Activated CD4-positive, alpha-beta T cell treated with anti-CD3 and anti-CD28 coated beads, Interleukin-2, Interleukin-6, amounts not matched to agents 100 ng/mL and 50 ng/mL, durations not matched to agents 16 hours and 8 hours (primary cell): ENCODE measurements at places on chromosomes 2 and 18.

DNA sequence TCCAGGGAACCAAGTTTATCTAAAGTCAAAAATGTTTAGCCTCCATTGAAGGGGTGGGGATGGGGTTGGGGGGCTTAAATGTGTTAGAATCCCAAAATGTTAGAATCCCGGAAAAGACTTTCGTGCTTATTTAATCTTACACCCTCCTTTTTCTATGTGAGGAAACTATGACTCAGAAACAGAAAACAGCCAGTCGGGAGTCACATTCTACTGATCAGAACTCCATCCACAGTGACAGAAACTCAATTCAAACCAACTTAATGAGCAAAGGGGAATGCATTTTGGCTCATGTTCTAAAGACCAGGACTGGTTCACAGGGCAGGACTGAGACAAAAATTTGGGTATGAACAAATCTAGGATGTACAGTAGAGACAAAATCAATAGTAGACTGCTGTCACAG, 31.9 kb upstream of the AFTPH start:
- DNase-seq: no peak

GRCh38 chr18:40738321-40738880, 1216.6 kb upstream of the PIK3C3 start:
- no peak for DNase-seq

DNA sequence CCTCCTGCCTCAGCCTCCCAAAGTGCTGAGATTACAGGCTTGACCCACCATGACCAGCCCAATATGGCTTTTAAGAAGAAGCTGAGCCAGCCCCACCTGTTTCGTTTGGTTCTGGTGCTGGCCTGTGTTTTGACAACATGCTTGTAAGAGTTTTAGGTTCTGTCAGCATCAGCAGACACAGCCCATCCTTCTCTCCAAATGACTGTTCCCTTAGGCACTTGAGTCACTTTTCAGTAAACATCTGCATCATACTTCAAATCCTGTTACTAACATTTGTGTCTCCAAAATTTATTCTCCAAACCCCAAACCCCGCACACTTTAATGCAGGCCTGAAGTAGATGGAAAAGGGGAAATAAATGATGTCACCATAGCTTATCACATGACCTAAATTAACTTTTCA, 1118.5 kb downstream of the TSN start:
- peak; percentile 0 for DNase-seq

DNA sequence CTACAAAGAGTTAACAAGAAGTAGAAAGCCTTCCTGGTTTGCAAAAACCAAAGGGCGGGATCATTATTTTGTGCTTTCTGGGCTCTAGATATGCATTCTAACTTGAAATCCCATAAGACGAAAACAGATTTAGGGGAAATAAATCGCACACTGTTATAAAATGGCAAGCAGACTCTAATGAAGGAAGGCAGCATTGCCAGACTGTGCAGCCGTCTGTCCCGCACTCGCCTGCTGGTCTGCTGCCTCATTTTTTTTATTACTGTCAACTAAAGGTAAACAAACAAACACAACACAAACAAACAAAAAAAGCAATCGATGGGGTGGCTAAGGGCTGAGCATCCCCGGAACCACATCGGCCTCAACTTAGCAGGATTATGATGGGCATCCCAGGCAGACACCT, 24.4 kb downstream of the ZNF521 start:
- DNase-seq: no peak

- no peak for DNase-seq
Measured at GRCh38 chr18:21291106-21291505, 49.1 kb downstream of the GREB1L start.

DNA sequence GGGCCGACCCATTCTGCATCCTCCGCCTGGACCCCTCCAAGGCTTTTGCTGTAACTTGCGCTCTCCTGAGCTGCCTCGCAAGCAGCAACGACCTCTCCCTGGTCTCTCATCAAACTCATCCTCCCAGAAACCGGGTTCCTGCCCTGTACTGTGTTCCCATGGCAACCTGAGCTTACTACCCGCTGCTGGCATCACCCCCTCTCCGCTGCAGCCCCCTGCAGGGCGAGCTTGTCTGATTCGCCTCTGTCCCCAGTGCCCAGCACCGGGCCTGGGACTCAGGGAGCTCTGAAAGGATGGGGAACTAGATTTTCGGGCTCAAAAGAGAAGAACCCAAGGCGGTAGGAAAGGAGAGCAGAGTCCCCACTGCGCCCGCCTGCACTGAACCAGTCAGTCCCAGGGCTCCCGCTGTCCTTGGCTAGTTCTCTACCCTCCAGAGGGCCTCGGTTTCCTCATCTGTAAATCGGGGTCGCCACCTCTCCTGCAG, 463 bp downstream of the HS1BP3 start:
- peak; percentile 44 for DNase-seq

DNA sequence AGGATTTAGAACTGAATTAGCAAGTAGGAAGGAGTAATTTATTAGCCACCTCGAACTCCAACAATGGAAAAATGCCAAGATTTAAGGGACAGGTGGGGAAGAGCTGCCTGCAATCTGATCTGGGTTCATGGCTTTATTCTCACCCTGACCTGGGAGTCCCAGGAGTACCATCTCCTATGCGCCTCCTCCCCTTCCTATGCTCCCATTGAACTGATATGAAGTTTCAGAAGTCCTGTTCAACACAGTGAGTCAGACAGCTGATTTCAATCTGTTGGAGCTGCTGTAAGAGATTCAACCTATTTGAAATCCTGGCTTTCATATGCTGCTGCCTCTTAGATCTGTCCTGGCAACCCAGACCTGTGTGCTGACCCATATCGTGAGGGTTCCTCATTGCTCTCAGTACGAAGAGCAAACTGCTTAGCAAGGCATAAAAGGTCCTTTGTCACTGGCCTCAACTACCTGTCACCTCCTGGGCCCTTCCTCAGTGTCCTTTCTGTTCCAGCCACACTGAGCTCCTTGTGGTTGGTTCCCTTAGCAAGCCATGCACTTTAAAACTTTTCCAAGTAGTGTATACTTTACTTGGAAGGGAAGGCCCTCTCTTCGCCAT, 15.9 kb upstream of the CD28 start:
- no peak for DNase-seq

GRCh38 chr2:88590998-88591613, 36.2 kb downstream of the EIF2AK3 start:
- peak; percentile 65 for DNase-seq

DNA sequence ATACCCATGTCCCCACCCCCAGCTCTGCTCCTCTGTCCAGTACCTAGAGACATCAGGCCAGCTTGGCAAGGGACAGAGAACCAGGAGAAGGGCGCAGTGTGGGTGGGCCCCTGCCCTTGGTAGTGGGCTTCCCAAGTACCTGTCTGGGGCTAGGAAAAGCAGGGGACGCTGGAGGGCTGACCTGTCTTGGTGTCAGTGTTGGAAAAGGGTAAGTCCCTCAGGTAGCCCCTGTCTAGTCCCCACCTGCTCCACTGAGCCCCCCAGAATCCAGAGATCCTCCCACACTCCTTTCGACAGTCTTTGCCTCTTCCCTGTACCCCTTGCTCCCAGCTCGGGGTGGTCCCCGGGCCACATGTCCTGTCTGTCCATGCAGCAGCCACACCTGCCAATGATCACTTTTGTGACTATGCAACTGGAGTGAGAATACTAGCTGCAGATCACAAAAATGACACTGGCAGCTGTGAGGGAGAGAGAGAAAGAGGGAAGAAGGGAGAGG, 14.6 kb downstream of the DNAJB2 start:
- no peak for DNase-seq

DNA sequence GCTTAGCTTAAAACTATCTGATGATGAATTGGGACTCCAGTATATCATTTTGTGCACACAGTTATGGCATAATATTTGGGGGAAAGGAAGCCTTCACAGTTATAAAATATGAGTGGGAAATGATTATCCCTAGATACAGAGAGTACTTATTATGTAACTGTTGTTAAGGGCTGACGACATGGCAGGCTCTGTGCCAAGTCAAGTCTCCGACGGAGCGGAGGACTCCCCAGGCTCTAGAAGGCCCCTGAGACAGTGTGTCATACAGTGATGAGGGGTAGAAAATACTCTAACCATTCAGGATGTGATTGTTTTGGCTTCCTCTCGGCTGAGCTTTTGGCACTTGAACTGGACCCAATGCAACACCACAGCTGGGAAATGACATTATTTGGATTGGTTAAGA, 211.8 kb downstream of the SLC8A1 start:
- no peak for DNase-seq

DNA sequence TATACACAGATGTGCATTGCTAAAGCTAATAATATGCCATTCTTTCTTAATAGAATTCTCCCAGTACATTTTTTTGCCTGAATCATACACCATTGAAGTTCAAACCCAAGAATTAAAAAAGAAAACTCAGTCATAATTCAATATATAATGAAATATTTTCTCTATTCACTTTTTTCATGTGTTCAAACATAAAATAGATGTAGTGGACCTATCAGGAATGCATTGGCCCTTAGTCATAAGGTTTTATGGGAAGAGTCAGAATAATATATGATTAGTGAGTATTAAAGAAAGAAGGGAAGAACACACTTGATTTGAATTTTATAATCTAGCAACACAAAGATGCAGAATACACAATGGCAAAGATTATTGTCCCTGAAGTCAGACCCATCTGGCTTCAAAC, 297.0 kb upstream of the COL3A1 start:
- DNase-seq: no peak

DNA sequence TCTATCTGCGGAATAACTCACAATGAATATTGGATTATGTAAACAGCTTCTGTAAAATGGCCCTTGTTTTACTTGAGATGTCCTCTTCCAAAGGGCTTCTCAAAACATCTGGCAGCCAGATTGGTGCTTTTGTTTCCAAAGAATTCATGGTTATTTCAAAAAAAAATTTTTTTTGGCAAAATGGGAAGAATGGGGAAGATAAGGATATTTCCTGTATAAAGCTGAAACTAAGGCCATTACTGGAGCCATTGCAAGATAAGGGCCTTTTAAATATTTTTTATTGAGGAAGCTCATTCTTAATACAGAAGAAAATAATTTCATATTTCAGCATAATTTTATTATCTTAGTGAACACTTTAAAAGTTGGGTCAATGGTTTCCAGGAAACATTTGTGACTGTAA, 259.1 kb downstream of the GALNT13 start:
- DNase-seq: no peak

DNA sequence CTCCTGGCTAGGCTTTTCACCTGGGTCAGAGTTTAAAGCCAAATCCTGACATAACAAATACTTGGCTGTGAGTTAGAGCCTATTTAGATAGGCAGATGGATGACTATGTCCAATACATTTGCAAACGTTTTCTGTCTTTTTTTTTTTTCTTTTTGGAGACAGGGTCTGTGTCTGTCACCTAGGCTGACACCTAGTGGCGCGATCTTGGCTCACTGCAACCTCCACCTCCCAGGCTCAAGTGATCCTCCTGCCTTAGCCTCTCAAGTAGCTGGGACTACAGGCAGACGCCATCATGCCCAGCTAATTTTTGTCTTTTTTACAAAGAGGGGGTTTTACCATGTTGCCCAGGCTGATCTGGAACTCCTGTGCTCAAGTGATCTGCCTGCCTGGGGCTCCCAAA, 124.8 kb downstream of the DYM start:
- peak; percentile 20 for DNase-seq

GRCh38 chr18:12113999-12114646, 20.5 kb downstream of the ANKRD62 start:
- no peak for DNase-seq

GRCh38 chr2:15112216-15112615, 448.9 kb downstream of the NBAS start:
- DNase-seq: no peak

DNA sequence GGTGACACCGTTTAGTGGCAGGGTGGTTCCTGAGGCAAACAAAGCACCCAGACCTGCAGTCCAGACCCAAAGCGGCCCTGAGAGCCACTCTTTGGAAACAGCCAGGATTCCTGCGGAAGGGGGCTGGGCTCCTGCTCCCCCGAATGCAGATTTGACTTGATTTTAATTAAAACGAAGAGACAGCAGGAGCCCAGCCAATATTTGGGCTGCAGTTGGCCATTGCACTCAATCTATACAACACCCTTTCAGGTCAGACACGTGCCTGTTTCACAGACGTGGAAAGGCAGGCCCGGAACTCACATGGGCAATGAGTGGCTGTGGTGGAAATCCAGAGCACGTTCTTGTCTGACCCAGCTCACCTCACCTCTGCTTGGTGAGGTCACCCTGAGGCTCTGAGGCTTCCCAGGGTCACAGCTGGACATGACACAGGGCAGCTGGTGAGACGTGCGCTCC, 122.4 kb downstream of the NDUFA10 start:
- DNase-seq: no peak

DNA sequence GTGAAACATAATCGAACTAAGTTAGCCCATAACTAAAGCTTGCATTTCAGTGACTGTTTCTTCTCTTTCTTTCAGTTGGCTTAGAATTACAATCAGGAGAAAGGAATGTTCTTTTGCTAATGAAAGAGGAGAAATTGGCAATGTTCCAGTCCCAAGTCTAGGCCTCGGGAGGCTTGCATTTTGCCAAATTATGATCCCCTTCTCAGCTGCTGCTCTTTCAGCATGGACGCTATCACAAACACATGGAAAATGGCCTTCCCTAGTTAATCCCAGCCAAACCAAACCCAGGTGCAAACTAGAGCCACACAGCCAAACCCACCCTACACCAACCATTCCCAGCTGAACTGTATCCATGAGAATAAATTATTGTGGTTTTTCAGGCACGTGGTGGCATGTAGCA, 605.2 kb upstream of the LRRTM4 start:
- no peak for DNase-seq

DNA sequence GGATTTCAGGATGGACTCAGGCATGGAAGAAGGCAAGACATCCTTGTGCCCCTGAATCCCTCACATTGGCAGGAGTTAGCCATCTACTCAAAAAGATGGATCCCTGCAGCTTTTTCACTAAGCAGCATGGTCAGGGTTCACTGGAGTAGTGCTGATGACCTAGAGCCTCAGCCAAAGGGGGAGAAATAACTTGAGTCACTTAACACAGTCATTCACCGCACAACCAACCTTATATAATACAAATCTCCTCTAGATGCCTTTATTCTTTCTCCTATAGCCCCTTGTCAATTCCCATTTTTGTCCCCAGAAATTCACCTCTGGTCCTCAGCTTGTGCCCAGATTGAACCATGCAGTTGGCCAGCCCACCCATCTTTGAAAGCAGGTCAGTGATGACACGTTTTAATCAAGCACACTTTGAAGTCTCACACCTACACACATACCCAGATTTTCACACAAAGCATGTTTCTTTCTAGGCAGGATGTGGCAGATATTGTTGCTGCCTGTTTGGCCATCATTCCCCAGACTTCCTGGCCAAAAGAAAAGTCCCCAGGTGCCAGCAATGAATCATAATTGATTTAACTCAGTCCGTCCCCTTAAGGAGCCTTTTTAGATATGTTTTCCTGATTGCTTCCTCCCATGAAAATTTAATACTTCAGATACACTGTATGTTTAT, 84.2 kb downstream of the LBH start:
- peak; percentile 54 for DNase-seq

- peak; percentile 21 for DNase-seq
Measured at GRCh38 chr2:42878581-42878980, 86.2 kb upstream of the HAAO start.

GRCh38 chr18:31275722-31276463, 42.1 kb upstream of the DSG1 start:
- DNase-seq: no peak

DNA sequence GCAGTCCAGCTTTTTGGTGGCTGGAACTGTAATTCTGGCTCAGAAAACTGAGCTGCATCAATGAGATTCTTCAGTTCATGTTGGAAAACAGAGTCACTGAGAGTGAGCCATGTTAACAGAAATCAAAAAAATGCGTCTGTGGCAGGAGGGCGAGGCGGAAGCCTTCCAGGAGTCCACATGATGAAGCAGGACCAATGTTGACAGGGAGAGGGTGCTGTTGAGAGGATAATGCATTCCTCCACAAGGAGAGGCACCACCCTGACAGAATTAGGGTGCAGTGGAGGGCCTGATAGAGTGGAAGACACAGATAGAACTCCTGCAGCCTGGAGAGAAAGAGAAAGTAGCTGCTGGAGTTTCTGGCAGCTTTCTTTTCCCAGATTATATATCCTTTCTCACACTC, 111.5 kb downstream of the MGAT5 start:
- no peak for DNase-seq
